ENCODE measurements at places on chromosomes 12 and 14.

DNA sequence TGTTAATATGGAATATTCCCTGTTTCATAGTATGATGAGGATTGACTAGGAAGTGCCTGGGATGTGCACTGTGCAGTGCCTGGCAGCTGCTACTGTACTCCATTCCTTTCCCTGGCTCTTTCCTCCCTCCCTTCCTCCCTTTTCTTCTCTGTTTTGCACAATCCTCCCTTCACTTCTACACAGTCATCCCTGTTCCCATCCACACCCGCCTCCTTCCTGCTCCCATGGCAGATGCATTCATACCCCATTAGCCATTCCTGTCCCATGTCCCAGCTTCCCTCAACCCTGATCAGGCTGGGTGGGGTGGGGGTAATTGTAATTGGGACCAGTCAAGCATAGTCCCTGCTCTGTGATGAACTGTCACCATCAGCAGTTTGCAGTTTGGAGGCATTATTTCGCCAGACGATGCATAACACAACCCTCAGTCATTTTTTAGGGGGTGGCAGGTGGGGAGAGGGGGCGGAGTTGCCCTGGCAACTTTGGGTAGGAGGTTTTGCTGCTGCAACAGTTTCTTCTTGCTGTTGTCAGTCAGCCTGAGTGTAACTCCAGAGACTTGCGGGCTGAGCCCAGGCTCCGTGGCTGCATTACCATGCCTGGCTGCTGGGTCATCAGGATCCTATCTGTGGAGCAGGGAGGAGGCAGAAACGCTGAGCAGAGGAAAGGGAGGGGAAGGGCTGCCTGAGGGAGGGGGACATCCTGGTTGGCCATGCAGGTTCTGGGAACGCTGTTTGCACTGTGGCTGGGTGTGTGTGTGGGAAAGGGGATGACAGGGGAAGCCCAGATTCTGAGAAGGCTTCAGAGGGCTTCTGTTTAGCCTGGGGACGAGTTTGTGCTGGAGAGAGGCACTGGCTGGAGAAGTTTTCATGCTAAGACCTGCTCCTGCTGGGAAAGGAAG lies 4.1 kb upstream of the KRT84 start:
- no peak for DNase-seq

- DNase-seq = no peak
Observed at GRCh38 chr12:93638954-93639353, 38.2 kb upstream of the CRADD start.

DNA sequence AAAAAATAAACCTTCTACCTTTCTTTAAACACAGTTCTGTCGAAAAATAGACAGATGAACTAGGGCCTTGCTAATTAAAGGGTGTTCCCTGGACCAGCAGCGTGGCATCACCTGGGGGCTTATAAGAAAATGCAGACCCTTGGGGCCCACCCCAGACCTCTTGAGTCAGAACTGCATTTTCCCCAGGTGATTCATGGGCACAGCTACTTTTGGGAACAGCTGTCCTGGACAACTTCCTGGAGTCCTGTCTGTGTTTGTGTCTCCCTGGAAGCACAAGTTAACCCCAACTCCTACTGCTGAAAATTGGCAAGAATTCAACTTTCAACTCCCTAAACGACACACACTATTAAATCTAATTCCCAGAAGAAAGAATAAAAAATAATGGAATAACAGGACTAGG lies 17.8 kb downstream of the FBLN5 start:
- DNase-seq = no peak

DNA sequence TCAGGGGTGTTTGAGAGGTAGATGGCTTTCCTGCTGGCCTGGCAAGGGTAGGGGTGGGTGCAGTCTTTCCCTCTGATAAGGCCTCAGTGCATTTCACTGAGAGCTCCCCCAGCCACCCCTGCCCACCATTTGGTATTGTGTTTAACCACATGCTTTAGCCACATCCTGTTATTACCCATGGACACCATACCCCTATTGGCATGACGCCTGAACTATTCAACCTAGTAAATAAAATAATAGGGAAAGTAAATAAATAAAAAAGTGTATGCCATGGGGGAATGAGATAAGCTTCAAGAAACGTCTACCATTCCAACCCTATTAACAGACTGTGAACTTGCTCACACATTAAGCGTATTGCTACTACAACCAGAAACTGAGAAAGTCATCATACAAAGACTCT lies 7.6 kb upstream of the LGR5 start:
- DNase-seq = no peak

DNA sequence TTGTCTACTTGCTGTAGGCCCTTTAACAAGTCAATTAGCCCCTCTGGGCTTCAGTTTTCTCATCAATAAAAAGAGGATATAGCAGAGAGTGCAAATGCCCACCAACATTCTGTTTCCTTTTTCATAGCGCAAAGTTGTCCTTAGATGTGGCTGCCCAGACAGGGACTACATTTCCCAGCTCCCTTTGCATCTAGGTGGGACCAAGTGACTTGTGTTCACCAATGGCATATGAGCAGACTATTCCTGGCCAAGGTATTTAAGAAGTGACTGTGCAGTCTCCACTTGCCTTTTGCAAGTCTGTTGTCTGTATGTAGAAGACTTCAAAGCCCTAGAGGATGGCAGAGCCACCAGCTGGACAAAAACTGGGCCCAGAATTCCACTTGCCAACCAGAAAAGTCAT lies 59.7 kb downstream of the DAO start:
- DNase-seq = peak; percentile 19

DNA sequence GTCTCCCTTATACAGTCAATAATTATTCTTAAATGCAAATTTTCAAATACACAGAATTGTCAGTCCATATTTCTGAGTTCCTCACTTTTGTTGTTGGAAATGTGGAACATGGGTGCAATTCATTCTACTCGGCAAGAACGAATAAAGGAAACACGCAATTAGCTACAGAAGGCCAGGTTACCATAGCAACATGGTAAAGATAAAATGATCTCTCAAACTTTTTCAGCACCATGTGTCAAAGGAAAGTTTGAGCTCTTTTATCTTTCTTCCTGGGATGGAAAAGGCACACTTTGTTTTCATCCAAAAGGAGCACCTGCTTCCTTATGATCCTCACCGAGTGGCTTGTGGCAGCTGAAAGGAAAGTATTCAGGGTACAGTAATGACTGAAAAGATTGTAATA lies 595.0 kb downstream of the RPS29 start:
- no peak for DNase-seq

- DNase-seq = peak; percentile 62
Observed at GRCh38 chr12:47949441-47950341, 13.7 kb upstream of the TMEM106C start.

DNA sequence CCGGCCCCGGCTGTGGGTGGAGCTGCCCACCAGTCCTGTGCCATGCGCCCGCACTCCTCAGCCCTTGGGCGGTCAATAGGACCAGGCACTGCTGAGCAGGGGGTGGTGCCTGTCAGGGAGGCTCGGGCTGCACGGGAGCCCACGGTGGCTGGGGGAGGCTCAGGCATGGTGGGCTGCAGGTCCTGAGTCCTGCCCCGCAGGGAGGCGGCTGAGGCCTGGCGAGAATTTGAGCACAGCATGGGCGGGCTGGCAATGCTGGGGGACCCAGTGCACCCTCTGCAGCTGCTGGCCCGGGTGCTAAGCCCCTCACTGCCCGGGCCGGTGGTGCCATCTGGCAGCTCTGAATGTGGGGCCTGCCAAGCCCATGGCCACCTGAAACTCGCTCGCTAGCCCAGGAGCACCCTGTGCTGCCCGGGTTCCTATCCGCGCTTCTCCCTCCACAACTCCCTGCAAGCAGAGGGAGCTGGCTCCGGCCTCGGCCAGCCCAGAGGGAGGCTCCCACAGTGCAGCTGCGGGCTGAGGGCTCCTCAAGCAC lies 1371.1 kb downstream of the FSCB start:
- DNase-seq = no peak

DNA sequence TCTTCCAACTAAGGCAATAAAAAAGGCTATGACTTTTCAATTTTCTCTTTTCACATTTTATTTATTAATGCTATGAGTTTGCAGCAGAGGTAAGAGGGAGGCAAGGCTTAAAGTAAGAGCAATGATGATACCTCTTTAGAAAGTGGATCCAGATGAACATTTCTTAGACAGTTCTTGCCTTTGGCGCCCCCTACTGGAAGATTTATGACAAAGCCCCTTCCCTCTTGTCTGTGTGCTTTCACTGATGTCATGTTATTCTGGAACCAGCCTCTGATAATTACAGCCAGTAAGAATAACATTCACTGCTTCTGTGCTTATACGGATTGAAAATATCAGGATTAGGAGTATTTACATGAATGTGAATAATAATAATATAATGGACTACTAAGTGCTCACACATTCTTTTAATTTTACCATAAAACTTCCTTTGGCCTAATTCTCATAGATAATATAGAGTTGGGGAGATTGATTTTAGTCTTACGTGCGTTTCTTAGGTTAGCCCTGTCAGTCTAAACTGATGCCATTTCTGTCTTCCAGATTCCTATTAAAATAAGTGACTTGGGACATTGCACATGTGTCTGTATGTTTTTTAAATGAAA lies 1929.9 kb upstream of the SEL1L start:
- peak; percentile 17 for DNase-seq

DNA sequence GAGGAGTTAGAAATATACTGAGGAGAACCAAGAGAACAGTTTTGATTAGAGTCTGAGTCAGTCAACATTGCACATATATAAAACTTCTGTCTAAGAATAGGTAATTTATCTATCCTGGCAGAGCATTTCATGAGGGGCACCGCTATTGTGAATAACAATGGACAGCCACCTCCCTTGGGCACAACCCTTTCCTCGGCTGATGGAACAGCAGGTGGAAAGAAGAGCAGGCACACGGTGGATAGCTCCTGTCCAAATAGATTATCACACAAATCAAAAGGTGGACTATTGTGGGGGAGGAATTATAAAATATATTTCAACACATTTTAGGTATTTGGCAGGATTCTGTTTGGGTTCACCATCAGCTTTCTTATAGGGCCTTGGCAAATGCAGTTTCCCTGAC lies 84.0 kb upstream of the PTPRB start:
- no peak for DNase-seq

- DNase-seq = no peak
Observed at GRCh38 chr12:112368856-112369255, 13.4 kb downstream of the HECTD4 start.

DNA sequence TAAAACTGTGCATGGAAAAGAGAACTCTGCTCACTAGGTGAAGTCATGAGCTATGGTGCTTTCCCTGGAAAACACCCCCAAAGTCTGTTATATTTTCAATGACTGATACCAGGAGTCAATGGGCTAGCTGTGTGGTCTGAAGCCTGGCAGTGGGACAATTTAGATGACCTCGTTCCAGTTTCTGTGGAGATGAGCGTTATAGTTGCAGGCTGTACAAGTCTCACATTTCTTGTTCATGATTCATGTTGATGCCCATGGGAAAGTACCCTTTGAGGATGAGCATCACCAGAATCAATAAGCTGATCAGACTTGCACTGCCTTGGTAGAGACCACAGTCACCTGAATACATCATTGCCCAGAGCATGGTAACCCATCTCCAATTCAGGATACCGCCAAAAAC lies 70.7 kb downstream of the NOVA1 start:
- no peak for DNase-seq

DNA sequence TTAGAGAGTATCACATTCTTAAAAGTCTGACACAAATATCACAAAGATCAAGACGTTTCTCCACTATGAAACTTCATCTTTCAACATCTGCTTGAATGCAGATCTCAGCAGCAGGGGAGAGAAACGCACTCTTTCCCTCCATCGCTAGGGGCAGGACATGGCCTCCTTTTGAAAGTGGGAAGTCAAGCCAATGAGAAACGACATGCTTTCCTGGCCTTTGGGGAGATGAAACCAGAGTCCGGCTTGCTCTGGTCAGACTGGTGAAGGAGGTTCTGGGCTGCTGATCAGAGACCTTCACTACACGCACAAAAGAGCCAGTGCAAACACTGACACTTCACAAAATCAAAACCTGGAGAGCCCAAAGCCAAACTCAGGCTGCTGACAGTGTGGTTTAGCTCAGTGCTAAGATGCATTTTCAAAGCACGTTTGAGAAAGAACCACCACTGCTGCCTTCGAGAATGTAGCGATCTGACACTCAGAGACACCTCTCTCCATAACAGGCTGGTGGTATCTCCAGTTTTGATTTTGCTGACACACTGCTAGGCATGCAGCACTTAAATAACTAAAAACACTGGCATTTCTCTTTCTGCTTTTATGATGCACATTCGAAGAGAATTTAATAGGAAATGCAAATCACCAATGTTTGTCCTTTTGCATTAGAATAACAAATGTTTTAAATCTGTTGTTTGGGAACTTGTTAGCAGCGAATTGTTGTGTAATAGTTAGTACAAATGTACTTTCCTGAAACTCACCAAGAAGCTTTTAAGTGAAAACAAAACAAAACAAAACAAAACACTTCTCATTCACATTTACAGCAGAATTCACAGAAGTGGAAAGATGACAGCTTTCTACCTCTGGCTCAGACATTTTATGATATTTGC lies 93.9 kb upstream of the OVCH1 start:
- no peak for DNase-seq

GRCh38 chr14:38366374-38366773 lies 110.5 kb upstream of the CLEC14A start:
- no peak for DNase-seq

- no peak for DNase-seq
Observed at GRCh38 chr14:103576371-103577024, 13.7 kb downstream of the COA8 start.

- no peak for DNase-seq
Observed at GRCh38 chr12:111728795-111729194, 37.9 kb upstream of the ALDH2 start.

- no peak for DNase-seq
Observed at GRCh38 chr14:95045836-95046430, 111.4 kb downstream of the DICER1 start.

GRCh38 chr12:121427556-121428050 lies 27.7 kb downstream of the RNF34 start:
- DNase-seq = no peak

DNA sequence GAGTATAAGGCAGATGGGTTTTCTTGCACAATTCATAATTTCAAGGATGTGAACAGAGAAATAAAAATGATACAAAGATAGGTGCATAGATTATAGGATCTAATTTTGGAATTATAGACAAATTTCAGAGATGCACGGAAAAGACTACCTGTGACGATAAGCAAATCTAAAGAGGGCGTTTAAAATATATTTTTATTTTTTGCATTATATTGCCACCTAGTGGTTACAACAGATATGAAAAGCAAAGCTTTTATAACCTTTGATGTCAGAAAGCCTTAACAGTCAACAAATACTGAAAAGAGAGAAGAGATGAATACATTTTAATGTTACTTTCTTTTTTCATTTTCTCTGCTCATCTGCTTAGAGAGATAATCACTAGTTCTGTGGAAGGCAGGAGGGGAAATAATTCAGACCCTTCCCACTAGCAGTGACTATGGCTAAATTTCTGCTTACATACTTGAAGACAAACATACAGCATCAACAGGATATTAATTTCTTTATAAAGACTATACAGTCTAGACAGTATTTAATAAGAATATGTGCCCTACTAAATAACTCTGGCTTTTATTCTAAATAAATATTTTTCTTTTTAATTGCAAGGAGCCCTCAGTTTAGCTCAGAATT lies 46.3 kb downstream of the NTS start:
- no peak for DNase-seq
